ENCODE measurements at places on chromosomes 2 and 18.

DNA sequence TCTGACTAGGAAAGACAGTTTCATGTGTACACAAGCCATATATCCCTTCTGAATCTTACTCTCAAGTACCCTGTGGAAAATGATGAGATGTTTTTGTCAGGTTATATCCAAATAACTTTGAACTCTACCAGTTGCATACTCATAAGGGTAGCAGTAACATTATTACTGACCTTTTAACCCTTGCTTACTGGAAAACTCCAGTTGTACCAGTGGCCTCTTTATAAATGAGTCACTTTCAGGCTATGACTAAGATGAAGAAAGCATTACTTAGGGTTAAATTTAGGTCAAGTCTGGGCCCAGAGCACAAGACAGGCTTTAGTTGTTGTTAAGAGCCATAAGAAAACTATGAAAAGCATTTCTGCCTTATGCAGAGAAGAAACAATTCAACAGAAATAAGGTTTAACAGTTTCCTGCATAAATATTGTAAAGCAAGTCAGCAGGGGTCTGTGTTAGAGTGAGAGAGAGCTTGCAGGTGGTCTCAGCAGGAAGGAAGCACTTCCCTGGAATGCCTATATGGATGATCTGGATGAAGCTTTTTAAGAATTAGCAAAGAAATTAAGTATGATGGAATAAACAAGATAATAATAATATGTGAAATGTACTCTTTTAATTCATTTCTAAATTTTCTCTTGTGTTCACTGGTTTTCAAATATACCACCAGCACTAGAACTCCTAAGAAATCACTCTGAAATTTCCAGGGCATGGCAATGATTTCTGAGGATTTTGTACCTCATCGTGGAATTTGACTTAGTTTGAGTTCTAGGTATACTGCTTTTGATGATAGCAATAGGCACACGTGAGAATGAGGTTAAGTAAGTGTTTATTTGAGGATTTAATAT is 126.6 kb downstream of the UBE2E3 start:
- peak; percentile 95 for DNase-seq

- DNase-seq = no peak
Measured at GRCh38 chr18:1848716-1849115, 722.6 kb downstream of the METTL4 start.

GRCh38 chr2:173898178-173898668 is 67.0 kb downstream of the SP3 start:
- no peak for DNase-seq

DNA sequence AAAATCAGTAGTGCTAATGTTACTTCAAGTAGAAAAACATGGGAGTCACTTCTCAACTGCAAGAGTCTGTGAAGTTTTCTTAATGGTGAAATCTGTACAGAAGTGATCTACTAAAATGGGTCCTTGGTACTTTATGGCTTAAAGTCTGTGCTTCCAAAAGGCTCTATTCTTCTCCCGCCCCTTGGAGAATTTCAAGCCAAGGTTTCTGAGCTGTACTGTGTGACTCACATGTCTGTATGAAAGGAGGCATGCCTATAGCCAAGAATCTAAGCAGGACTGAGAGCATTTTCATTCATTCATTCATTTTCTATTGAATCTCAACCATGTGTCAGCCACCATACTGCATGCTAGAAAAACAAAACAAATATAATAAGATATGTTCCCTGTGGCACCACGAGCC is 19.8 kb upstream of the DDX18 start:
- DNase-seq = no peak

- no peak for DNase-seq
Measured at GRCh38 chr2:238134393-238134785, 4.1 kb upstream of the KLHL30 start.

GRCh38 chr2:16187482-16187817 is 247.1 kb downstream of the MYCN start:
- no peak for DNase-seq

DNA sequence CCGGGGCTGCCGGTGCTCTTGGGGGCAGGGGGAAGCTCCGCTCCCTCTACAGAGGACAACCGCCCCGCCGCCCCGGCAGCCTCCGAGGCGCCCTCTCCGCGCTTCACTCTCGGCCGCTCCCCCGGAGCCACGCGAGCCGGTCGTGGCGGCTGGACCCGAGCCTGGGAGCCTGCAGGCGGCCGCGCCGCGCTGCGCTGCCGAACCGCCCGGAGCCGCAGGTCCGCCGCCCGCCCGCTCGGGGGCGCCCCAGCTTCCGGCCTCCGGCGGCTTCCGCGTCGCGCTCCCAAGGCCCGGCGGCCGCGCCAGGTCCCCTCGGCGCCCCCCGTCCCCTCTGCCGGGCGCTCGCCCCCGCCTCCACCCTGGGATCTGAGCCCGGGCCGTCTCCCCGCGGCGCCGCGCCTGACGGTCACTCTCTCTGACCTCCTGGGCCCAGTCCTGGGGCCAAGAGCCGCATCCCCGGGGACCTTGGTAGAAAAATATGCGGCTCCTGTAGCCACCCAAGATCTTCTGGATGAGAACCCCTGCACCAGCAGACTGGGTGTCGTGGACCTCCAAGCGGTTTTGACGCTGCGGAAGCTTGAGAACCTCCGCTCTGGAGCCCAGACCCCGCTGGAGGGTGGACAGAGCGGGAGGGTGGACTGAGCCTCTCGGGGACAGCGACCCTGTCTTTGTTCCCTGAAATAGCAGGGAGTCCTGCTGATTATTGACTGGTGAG is 44.3 kb downstream of the SERTAD2 start:
- no peak for DNase-seq

DNA sequence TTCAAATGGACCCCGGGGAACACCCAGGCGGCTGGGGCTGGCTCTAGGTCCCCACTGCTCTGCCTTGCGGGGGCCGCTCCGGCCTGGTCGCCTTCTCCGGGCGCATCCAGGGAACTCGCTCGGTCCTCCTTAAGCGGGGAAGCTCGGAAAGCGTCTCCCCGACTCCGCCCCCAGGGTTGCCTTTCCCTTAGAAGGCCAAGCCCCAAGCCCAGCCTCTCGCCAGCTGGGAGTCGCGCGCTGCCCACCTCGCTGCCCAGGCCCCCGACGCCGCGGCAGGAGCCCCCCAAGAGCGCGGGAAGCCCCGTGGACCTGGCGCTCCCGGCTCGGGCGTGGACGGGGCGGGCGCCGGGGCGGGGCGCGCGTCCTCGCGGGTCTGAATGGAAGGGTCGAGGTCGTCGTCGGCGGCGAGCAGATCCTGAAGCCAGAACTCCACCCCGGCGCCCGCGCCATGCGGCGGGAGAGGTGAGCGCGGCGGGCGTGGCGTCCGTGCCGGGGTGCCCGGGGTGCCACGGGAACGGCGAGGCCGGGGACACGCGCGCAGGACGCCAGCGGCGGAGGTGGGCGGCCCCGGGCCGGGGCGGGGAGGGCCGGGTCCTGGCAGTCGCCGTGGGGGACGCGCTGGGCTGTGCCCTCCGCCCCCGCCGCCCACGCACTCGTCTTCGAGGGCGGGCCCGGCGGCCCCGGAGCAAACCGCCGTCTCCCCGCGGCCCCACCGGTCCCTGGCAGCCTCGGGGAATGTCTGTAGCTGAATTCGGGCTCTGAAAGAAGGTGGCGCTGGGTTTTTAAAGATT is at the start of gene BOK:
BOK (plus strand) TSS at position 214 of the 791 bp plus-strand sequence. CDS start 739 bp downstream, outside the sequence.
- DNase-seq = peak; percentile 87

DNA sequence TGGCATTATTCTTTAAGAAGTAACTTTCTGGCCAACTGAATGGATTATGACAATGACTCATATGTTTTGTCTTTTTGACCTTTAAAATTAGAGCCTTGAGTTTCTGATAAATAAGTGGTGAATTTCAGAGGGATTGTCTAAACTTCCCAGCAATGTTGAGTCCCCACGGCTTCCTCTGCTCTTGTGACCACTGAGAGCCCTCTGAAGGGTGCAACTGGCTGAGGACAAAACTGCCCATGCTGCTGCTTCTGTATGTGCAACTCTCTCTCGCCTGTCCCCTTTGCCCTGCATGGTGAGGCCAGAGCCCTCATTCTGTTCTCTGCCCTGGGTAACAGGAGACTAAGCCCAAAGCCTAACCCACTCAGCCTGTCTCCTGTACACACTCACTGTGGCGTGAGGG is 52.7 kb upstream of the SLC14A1 start:
- no peak for DNase-seq

- peak; percentile 41 for DNase-seq
Measured at GRCh38 chr2:98552499-98553179, 55.7 kb downstream of the COA5 start.

DNA sequence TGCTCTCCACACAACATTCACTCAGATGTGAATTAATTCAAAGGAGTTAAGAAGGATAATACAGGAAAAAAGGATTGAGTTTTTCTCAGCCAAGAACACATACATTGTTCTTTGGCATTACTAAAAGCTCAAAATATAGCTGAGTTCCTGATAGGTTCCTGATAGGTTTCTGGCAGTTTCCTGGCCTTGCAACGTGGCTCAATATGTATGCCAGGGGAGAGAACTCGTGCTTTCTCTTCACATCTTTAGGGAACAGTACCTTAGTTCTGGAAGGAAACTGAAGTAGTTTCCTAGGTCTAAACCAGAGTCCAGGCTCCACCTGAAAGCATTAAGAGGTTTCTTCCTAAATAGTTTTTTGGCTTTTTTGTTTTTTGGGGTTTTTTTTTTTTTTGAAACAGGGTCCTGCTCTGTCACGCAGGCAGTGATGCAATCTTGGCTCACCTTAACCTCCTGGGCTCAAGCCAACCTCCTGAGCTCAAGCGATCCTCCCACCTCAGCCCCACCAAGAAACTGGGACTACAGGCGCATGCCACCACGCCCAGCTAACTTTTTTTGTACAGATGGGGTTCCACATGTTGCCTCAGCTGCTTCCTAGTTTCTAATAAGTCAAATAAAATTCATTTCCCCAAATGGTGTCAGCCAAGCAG is 42.8 kb downstream of the ESCO1 start:
- DNase-seq = no peak

DNA sequence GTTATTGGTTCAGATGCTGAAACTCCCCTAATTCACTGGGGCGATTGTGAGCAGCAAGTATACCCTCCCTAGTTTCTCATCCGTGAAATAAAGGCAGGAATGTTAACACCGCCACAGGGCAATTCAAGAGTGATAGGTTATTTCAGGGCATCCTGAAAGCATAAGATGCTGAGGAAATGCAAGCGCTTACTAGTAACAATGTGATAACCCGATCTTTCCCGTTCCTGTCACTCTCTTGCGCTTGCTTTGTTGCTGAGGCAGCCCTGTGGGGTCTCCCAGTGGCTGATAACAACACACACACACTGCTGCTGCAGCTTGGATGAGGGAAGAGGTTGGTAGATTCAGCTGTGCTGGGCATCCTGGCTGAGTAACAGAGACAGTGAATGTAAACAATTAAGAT is 259.3 kb downstream of the AGPS start:
- DNase-seq = no peak

- DNase-seq = no peak
Measured at GRCh38 chr18:67183398-67183797, 333.1 kb downstream of the DSEL start.

DNA sequence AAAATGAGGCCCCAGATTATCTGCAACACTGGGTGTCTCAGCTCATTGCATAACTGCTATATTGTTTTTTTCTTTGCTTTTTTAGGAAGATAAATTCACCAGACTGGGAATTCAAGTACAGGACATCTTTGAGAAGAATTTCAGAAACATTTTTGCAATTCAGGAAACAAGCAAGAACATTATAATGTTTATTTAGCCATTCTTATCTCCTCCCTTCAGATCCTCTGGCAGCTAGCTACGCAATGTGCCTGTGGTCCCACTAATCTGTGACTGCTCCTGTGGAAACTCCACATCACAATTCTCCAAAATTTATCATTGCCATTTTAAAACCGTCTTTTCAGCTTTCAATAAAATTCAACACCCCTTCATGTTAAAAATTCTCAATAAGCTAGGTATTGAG is 126.8 kb downstream of the SP100 start:
- peak; percentile 10 for DNase-seq

DNA sequence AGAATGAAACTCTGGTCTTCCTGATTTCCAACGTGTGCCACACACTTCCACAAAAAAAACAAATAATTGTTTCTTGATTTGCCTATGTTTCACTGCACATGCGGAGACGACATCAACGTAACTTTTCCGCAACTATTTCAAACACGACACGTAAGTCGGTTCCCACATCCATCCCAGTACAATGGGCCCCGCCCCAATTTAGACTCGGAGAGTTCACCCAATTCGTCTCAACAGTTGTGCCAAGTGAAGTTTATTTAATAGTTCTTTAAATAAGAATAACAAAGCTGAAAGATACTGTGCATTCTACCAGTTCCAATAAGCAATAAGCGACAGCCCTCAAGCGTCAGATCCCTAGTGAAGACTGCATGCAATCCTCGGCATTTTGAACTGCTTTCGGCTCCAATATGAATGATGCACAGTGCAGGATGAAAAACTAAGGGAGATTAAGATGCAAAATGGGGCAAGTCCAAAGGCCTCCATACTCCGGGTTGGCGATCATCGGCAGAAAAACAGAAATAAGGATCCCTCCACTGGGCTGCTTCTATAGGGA is 664 bp downstream of the CCT4 start:
- peak; percentile 35 for DNase-seq

DNA sequence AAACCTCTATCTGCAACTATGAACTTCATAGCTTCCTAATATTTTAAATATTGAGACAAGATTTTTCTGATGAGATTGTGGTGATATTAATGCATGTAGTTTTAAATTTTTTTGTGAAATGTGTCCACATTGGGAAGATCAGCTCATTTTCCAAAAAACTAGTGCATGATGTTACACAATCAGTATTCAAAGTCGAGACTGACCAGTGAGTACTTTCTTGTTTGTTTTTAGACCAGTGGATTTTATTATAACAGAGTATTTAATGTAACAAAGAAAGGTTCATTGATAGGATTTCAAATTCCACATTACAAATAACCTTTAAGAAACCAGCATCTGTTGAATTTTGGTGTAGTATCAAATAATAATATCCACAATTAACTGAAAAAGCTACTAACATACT is 99.3 kb downstream of the TTC27 start:
- no peak for DNase-seq

- DNase-seq = peak; percentile 34
Measured at GRCh38 chr18:46497129-46497528, 159.9 kb downstream of the LOXHD1 start.

DNA sequence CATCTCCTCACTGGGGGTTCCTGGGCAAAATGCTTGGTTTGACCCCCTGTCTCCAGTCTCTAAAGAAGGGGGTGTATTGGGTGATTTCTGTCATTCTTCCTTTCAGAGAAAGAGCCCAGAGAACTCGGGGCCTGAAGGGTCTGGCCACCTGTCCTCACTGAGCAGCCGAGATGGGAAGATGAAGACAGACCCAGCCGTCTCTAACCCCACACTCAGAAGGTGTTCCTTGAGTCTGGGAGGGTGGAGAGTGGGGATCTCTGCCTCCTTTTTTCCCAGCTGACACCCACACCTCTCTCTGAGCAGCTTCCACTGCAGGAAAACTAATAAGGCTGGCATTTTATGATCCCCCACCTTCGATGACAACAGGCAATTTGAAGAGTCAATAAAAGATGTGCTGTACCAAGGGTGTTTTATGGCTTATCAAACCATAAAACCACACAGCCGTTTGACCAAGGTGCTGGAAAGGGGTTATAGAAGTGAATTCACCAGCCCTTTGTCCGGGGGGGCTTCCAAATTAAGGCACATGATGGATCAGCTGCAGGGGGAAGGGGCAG is 213.8 kb downstream of the SMAD2 start:
- DNase-seq = no peak

Measured in fibroblast of skin of back (primary cell).